ENCODE measurements at places on chromosomes 12 and 14. TPM values are rescaled to one million over a fixed set of nuclear protein-coding genes. Genes with fewer than 3 reads are reported as not detected.

Gene ANO4
- total RNA-seq, result 1.7 TPM

Gene FAM186B
- total RNA-seq, result 0.36 TPM

Gene CPNE6
- total RNA-seq, result not detected

Gene RD3L
- total RNA-seq, result not detected

Gene TAMALIN
- 124 TPM for total RNA-seq

Gene RNASE8
- not detected for total RNA-seq

Gene PCNX1
- 84.3 TPM for total RNA-seq

GRCh38 chr12:92365333-92365732, 219.7 kb upstream of the BTG1 start:
- no peak for DNase-seq

DNA sequence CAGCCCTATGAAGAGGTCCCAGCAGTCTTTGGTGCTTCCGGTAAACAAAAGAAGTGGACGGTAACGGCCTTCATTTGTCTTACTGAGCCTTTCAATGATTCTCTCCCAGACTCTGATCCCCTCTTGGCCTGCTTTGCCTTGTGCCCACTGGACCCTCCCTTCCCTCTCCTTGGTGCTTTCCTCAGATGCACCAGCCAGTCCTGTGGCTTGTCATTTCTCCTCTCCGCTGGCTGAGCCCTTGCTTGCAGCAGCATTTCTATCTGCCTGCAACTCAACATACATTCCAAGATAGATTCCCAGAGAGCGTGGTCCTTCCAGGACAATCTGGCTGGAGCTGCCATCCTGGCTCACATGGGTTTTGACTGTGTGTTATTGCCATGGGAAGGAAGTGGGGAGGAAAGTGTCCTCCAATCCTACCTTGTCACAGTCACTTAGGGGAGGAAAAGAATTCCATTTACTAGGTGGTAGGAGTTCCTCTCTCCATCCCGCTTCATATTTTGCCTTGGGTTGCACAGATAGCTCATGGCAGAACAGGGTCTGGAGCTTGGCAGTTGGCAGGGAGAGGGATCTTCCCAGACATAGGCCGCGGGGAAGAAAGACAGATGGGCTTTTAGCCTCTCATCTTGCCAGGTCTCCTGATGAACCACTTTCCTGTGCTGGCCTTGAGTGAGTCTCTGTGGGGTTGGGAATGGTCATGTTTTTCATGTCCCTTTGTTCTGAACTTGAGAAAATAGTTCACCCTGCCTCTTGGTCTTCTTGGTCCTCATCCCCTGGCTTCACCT, 92.8 kb upstream of the KCNA1 start:
- DNase-seq, result no peak

GRCh38 chr14:89265234-89265633, 151.8 kb downstream of the FOXN3 start:
- DNase-seq, result no peak

DNA sequence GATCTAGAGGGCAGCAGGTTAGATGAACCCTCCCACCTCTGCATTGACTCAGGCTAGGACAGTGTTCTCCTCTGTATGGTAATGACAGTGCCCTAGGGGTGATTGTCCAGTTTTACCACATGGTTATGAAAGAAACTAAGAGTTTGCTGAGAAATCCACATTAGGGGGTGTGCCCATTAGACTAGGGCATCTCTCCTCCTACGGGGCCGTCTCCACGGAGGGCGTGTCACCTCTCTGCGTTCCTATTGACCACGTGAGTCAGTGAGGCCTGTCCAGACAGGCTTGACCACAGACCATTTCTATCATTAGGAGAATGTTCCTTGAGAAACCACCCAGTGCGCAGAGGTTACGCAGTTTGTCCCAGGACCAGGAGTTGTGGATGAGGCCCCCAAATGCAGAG, 8.3 kb downstream of the MVK start:
- no peak for DNase-seq

- DNase-seq, result no peak
Observed at GRCh38 chr12:48005001-48005749, 899 bp upstream of the COL2A1 start.

DNA sequence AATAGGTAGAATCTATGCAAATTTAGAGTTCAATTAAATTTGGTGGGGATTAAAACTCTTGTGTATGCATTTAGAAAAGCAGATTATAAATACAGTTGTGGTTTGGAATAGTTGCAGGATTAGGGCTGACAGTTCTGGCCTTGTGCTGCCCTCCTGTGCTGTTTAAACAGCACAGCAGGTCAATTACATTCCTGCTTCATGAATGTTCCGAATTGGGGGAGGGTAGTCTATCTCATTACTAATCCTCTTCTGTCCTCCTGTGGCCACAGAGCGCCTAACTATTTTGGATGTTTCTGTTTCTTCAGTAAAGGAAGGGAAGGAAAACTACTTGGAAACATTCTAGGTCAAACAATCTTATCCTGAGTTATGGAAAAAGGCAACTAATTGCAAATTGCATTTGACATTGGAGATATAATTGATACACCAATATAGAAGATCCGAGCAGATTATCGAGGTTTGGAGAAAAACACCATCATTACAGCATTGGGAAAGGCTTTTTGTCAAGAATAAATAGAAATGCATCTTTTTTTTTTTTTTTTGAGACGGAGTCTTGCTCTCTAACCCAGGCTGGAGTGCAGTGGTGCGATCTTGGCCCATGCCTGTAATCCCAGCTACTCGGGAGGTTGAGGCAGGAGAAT, 8.7 kb upstream of the GPR19 start:
- no peak for DNase-seq

DNA sequence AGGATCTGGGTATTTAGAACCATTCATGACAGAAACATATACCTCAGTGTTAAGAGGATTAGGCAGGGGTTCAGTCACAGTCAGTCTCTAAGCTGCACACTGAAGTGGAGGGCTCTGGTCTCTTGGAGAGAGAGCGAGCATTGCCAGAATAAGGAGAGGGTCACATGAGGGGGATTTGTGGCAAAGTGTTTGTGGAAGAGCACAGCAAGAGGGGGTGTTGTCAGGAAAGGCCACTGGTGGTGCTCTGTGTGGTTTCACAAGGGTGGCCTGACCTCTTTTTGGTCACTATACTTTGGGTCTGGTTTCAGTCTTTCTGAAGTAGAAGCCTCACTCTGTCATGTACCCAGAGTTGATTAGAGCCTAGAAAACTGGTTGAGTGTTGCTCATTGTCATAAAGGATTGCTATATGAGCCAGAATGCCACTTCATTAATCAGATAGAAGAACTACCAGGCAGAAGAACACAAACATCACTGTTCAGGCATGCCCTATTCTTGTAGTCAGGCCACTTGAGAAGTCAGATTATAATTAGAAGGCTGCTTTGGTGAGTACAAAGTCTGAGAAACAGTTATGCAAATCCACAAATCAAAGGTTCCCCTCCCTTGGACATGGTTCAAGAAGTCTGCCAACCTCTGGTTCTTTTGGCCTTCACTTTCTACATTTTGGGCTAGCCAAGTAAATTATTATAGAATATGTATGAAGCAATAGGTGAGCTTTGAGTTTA, 8.4 kb downstream of the TMEM19 start:
- DNase-seq, result no peak

DNA sequence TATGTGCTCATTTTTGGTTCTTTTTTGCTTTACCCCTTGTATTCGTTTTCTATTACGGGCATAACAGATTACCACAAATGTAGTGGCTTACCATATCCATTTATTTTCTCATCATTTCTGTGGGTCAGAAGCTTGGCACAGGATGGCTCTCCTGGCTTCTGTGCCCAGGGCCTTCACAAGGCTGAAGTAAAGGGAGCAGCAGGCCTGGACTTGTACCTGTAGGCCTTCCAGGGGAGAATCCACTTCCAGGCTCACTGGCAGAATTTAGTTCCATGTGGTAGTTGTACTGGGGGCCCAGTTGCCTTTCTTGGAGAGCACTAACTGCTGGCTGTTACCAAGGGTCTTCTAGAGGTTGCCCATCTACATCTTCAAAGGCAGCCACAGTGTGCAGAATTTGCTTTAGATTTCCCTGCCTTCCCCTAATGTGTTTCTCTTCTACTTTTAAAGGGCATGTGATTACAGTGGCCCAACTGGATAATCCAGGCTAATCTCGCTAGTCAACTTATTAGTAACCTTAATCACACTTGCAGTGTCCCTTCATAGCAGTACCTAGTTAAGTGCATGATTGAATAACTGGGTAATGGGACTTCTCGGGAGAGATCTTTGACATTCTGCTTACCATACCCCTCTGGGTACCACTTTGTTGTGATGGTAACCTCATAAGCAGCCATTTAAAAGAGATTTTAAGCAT, 67.0 kb downstream of the CRADD start:
- DNase-seq, result no peak

DNA sequence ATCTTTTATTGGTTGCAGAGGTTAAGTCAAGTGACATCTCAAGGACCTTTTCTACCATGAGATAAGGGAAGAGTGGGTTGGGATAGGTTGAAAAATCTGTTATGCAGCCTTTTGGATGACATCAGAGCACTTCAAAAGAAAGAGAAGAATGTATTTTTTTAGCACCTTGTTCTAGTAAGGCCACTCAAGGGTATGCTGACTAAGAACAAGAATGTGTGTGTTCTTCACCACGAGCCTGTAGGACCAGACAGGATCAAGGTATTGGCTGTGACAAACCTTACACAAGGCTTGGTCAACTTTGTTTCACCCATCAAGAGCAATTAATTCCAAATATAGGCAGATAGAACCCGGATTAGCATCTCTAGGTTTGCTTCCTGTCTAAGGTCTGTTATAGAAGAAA, 142.5 kb downstream of the SAMD4A start:
- no peak for DNase-seq

GRCh38 chr14:68841016-68841809, 48.3 kb upstream of the ZFP36L1 start:
- no peak for DNase-seq

DNA sequence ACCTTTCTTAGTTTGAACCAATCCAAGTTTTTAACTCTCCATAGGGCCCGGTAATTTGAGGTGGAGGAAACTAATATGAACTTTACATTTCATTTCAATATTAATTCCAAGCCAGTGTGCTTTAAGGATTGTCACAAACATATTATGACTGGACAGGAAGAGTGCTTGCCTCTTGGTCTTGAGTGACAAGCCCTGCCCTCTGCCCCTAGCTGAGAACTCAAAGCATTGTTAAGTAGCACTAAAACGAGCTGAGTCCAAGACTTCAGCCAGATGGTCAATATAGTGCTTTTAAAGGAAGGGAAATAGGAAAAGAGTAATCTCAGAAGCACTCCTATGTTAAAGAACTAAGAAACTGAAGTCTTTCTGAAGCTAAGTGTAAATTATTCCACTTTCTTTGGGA, 17.1 kb downstream of the TRMT5 start:
- no peak for DNase-seq

DNA sequence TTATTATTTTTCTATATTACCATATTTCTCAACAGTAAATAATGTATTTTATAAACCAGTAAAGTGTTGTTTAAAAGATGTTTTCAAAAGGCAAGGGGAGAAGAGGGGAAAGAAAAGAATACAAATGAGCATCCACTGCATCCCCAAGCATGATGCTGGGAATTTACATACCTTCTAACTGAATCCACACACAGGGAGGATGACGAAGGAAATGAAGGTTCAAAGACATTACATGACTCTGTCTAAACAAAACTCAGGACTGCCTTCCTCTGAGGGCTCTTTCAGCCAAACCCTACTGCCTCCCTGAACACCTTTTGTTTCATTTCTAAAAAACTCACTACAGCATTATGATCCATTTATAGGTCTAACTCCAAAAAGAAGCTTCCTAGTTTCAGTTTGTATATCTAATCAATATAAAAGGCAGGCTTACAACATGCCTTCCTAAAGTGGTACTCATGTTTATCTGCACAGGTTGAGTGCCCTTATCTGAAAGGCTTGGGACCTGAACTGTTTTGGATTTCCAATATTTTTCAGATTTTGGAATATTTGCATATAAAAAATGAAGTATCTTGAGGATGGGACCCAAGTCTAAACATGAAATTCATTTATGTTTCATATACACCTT, 30.3 kb downstream of the DICER1 start:
- no peak for DNase-seq

DNA sequence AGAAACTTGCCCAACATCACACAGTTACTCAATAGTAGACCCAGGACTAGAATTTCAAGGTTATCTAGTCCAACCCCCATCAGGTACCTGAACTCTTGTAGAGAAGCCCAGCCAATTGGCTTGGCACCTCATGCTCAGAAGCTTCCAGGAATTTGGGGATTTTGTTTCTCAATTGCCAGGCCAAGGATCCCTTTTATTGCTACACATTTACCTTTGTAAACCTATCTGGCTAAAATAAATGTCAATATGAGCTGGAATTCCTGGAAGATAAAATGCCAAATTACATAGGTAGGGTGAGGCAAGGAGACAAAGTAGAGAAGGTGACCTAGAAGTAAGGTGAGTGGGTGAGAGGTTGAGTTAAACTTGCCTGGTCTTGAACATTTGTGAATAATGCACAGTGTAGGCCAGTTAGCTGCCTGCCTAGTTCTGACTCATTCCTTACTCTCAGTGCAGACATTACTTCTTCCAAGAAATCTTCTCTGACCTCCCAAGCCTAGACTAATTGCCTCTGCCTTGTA, 36.3 kb downstream of the SDR9C7 start:
- DNase-seq, result no peak

DNA sequence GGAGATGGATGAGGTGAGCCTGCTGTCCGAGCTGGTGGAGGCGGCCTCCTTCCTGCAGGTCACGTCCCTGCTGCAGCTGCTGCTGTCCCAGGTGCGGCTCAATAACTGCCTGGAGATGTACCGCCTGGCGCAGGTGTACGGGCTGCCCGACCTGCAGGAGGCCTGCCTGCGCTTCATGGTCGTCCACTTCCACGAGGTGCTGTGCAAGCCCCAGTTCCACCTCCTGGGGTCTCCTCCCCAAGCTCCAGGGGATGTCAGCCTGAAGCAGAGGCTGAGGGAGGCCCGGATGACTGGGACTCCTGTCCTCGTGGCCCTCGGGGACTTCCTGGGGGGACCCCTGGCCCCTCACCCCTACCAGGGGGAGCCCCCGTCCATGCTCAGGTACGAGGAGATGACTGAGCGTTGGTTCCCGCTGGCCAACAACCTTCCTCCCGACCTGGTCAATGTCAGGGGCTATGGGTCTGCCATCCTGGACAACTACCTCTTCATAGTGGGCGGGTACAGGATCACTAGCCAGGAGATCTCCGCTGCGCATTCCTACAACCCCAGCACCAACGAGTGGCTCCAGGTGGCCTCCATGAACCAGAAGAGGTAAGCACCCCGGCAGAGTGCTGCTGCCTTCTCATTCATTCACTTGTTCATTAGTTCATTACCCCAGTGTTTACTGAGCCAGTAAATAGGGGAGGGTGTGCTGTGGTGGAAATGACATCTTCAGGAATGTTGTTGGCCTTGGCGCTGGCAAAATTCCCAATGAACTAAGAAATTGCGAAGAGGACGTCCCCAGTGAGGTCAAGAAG, 774 bp upstream of the MANSC4 start:
- DNase-seq, result no peak

GRCh38 chr14:99190696-99191394, 81.2 kb downstream of the BCL11B start:
- no peak for DNase-seq

GRCh38 chr12:56231184-56231582, 1.3 kb downstream of the SLC39A5 start:
- DNase-seq, result no peak

DNA sequence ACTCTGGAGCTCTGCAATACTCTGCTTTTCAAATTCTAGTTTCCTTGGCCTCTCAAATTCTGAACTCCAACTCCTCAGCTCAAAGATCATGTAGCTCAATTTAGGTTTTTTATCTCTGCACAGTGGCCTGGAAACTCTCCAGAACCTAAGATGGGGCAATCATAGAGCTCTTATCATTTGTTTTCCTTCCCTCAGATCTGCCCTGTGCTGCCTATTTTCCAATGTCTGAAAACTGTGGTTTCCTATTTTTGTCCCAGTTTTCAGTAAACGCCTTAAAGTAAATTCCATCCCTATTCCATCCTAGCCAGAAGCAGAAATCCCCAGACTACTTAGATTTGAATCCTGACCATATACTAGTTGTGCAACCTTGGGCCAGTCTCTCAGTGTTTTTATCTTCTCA, 73.2 kb downstream of the CEP83 start:
- no peak for DNase-seq

Data from sciatic nerve (tissue), 2 donors.